Upper lobe of right lung (tissue), 1 donor: ENCODE measurements at places on chromosomes 1 and 21.

GRCh38 chr1:25030674-25031589 lies 100.9 kb upstream of the RUNX3 start:
- H3K4me3 ChIP-seq: no peak overlapping the region
- peaks cover 7% of the 10 kb centered on the region for H3K27me3 ChIP-seq
- no peak overlapping the region for H3K27ac ChIP-seq
- H3K4me1 ChIP-seq: peaks cover 31% of the 10 kb centered on the region
- H3K36me3 ChIP-seq: no peaks in the 10 kb centered on the region

- no peak for DNase-seq
- no peaks in the 10 kb centered on the region for H3K27me3 ChIP-seq
- no peak overlapping the region for H3K4me3 ChIP-seq
Measured at GRCh38 chr1:201752333-201752732, 76.6 kb upstream of the IPO9 start.

DNA sequence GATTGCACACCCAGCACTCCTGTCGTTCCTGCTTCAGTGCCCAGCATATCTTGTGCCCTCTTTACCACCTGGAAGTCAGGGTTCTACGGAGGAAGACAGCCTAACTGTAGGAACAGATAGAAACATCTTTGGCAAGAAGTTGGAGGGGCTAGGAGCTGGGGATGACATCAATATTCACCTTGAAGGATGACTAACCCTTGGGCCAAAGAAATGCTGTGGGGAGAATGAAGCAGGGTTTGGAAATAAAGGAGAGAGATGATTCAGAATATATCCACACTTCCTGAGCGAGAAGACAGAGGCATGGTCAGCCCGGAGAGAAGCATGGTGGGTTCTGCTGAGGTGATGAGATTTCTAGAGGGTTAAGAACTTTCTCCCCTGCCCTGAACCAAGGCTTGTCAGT lies 4.6 kb upstream of the NKAIN1 start:
- DNase-seq: no peak
- peaks cover 20% of the 10 kb centered on the region for H3K27me3 ChIP-seq
- peaks cover 4% of the 10 kb centered on the region for H3K4me1 ChIP-seq
- no peak overlapping the region for H3K4me3 ChIP-seq

GRCh38 chr1:88783145-88783544 lies 99.1 kb downstream of the PKN2 start:
- H3K27ac ChIP-seq: no peak overlapping the region
- no peak overlapping the region for H3K4me3 ChIP-seq
- DNase-seq: no peak
- H3K4me1 ChIP-seq: no peaks in the 10 kb centered on the region

- no peaks in the 10 kb centered on the region for H3K27me3 ChIP-seq
- no peaks in the 10 kb centered on the region for H3K4me1 ChIP-seq
- peak; percentile 67 for DNase-seq
- peak overlapping the region; percentile 55 for H3K27ac ChIP-seq
Measured at GRCh38 chr21:42991992-42992740, 17.8 kb downstream of the PKNOX1 start.

DNA sequence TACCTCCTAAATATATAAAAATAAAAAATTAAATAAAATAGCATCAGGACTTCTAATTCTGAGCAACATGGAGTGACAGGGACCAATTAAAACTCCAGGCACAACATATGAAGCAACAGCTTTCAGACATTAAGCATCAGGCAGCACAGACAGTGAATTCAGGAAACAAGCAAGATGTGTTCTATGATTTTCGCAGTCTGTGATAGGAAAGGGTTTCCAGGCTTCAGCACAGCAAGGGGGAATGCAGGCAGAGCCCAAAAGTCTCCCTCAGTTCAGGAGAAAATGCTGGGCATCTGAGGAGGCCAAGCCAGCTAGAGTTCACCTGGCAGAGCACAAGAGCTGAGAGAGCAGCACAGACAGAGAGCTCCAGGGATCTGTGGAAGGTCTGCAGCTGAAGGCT lies 22.2 kb upstream of the CTTNBP2NL start:
- no peak overlapping the region for H3K27ac ChIP-seq
- H3K4me1 ChIP-seq: no peaks in the 10 kb centered on the region
- no peaks in the 10 kb centered on the region for H3K27me3 ChIP-seq
- no peak overlapping the region for H3K4me3 ChIP-seq
